Kidney epithelial cell (primary cell): ENCODE measurements at places on chromosomes 13 and 19. TPM values are rescaled to one million over a fixed set of nuclear protein-coding genes. Genes with fewer than 3 reads are reported as not detected.

KLK15 gene
- total RNA-seq = not detected in 2 replicates

BRME1 gene
- total RNA-seq = 1.7 and 2.5 TPM in 2 replicates

CNN1 gene
- total RNA-seq = 11.8 and 14.5 TPM in 2 replicates

SETDB2 gene
- total RNA-seq = 4.1 and 5.3 TPM in 2 replicates

ACP5 gene
- total RNA-seq = 23.4 and 24.8 TPM in 2 replicates

MRPS31 gene
- total RNA-seq = 21.7 and 22.5 TPM in 2 replicates

GAPDHS gene
- not detected in 2 replicates for total RNA-seq

ATP8B3 gene
- total RNA-seq = 0.96 TPM in 2 replicates

ZNF729 gene
- total RNA-seq = 0.14 TPM in 1 of 2 replicates, not detected in the other

SLC10A2 gene
- not detected in 2 replicates for total RNA-seq

CD37 gene
- 0.07 TPM in 1 of 2 replicates, not detected in the other for total RNA-seq

B3GNT8 gene
- total RNA-seq = 1.2 and 2.7 TPM in 2 replicates

N4BP2L1 gene
- 4.4 and 7.8 TPM in 2 replicates for total RNA-seq

TNPO2 gene
- 27.1 and 40.2 TPM in 2 replicates for total RNA-seq

LIM2 gene
- not detected in 2 replicates for total RNA-seq

DMPK gene
- total RNA-seq = 17.7 and 17.8 TPM in 2 replicates

SIGLEC6 gene
- total RNA-seq = not detected in 2 replicates

LGALS7B gene
- not detected in 2 replicates for total RNA-seq

DCUN1D2 gene
- total RNA-seq = 9.9 and 12.9 TPM in 2 replicates

DZIP1 gene
- total RNA-seq = 25.3 and 29.0 TPM in 2 replicates

ICAM5 gene
- total RNA-seq = 0.38 and 3.8 TPM in 2 replicates

NOVA2 gene
- total RNA-seq = under 0.01 TPM in 1 of 2 replicates, not detected in the other

NFKBIB gene
- total RNA-seq = 39.0 and 41.7 TPM in 2 replicates

ZNF626 gene
- 15.5 and 18.9 TPM in 2 replicates for total RNA-seq

CACNG6 gene
- total RNA-seq = not detected in 2 replicates

PTPRS gene
- 52.6 and 58.2 TPM in 2 replicates for total RNA-seq

FLT1 gene
- 0.75 and 0.96 TPM in 2 replicates for total RNA-seq

ZNF665 gene
- 2.9 and 5.8 TPM in 2 replicates for total RNA-seq

COMMD6 gene
- total RNA-seq = 60.9 and 155 TPM in 2 replicates

ZNF570 gene
- 5.8 and 7.8 TPM in 2 replicates for total RNA-seq

CLEC4G gene
- not detected in 2 replicates for total RNA-seq

FFAR2 gene
- not detected in 2 replicates for total RNA-seq

BRD4 gene
- total RNA-seq = 42.4 and 48.1 TPM in 2 replicates

PSG3 gene
- not detected in 2 replicates for total RNA-seq

SMAD9 gene
- total RNA-seq = 0.38 and 0.62 TPM in 2 replicates

KLK12 gene
- not detected in 2 replicates for total RNA-seq

SLC25A41 gene
- not detected in 2 replicates for total RNA-seq

ITGBL1 gene
- total RNA-seq = 0.21 and 0.82 TPM in 2 replicates

CEACAM20 gene
- total RNA-seq = not detected in 2 replicates

ZNF229 gene
- 4.9 and 17.5 TPM in 2 replicates for total RNA-seq

LGALS4 gene
- not detected in 2 replicates for total RNA-seq

PROZ gene
- total RNA-seq = not detected in 2 replicates

SLAIN1 gene
- 17.1 TPM in 2 replicates for total RNA-seq

NXNL1 gene
- total RNA-seq = not detected in 2 replicates

ZNF418 gene
- 1.9 and 2.6 TPM in 2 replicates for total RNA-seq

LRRC25 gene
- 0.08 and 0.14 TPM in 2 replicates for total RNA-seq

LYPD5 gene
- total RNA-seq = 0.41 and 0.63 TPM in 2 replicates

PMIS2 gene
- total RNA-seq = not detected in 2 replicates

PIAS4 gene
- total RNA-seq = 38.1 and 43.7 TPM in 2 replicates

IL27RA gene
- 4.1 and 7.5 TPM in 2 replicates for total RNA-seq

LILRA6 gene
- not detected in 2 replicates for total RNA-seq

EBI3 gene
- 2.5 and 3.9 TPM in 2 replicates for total RNA-seq

TLE6 gene
- 0.50 and 2.2 TPM in 2 replicates for total RNA-seq

SHISA2 gene
- 89.5 and 105 TPM in 2 replicates for total RNA-seq

PNMA8A gene
- 10.3 and 11.8 TPM in 2 replicates for total RNA-seq

SERP2 gene
- total RNA-seq = 5.1 and 9.7 TPM in 2 replicates

LIPE gene
- total RNA-seq = 3.7 and 7.5 TPM in 2 replicates
